NCI-H2029 treated with DMSO at 0.1 percent for 48 hours (cell line): ENCODE measurements at places on chromosomes 11 and 22.

GRCh38 chr11:3893311-3893710 lies 37.8 kb downstream of the STIM1 start:
- no peak for DNase-seq

GRCh38 chr11:67315325-67315909 lies 12.1 kb downstream of the SSH3 start:
- DNase-seq = peak; percentile 24

DNA sequence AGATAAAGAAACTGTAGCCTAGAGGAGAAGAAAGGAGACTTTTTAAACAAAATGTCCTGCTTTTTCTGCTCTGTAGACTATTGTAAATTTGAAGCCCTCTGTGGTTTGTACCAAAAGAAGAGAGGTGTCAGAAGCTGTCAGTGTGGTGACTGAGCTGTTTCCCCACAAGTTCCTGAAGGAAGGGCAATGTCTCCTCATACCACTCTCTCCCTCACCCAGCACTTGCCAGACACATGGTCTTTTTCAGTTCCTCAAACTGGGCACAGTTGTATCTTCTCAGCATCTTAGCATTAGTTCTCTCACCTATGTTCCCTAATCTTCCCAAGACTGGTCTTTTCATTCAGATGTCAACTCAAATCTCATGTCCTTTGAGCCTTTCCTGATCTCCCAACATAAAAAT lies 4.3 kb downstream of the BCO2 start:
- no peak for DNase-seq

GRCh38 chr22:37804352-37804880 lies 3.3 kb upstream of the GCAT start:
- no peak for DNase-seq

DNA sequence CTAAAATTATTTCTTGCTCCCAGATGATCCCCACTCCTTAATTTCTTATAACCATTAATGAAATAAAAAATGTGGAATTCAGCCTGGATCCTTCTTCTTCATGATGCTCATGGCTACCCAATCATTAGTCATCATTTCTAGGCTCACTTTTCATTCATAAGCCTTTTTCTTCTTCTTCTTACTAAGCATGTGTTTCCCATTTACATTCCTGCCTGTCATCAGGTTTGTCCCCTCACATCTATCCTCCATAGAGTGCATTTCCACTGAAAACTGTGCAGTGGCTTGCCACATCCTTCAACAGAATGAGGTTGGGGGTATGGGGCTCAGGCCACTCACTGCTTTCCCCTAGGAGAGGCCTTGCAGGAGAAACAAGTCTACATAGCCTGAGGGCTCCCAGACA lies 35.8 kb upstream of the NTM start:
- DNase-seq = no peak

- no peak for DNase-seq
These were observed at the start of gene RTN4R for GRCh38 chr22:20268279-20269012. Gene RTN4R, minus strand, starts transcription at chr22:20268318. Its CDS starts 226 bp downstream, at chr22:20268092.

GRCh38 chr11:64306876-64307622 lies 1.7 kb downstream of the ESRRA start:
- no peak for DNase-seq

DNA sequence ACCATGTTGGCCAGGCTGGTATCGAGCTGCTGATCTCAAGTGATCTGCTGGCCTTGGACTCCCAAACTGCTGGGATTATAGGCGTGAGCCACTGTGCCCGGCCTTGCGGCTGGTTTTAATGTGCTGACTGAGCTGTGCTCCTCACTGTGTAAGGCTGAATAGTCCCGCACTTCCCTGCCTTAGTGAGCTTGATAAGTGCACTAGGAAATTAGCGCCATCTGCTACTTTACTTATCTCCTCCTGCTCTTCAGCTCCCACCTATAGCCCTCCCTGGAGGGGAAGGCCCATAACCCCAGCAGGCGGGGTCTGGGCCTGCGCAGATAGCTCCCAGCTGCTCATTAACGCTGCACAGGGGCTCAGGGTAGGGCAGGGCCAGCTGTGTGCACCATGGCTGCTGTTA lies 49.4 kb downstream of the CLMP start:
- DNase-seq = no peak

DNA sequence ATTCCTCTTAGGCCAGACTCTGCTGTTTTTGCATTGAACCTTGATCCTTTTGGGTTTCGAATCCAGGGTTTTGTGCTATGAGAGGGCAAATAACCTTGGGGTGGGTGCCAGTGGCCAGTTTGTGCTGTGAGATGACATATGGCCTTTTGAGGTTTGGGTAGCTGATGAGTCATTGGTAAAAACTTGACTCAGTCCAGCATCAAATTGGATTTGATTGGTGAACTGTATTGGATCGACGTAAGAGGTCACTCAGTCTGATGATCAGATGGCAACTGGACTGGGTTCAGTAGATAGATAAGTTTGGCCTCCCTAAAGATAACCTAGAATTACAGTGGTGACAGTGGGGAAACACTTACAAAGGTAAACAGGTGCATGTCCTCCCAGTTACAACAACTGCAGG lies 41.0 kb upstream of the XKR3 start:
- DNase-seq = no peak

DNA sequence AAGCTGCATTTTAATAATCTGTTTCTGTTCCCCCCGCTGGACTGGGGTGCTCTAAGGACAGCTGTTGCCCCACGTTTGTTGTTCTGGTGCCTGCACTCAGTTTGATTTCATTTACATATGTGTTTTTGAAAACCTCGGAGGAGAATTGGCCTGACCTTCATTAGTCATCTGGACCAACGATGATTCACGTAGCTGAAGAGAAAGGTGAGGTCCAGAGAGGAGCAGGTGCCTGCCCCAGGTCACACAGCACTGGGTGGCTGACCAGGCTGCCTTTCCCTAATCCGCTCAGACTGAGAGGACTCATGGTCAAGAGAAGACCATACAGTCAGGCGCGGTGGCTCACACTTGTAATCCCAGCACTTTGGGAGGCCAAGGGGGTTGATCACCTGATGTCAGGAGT lies 3.8 kb downstream of the CSDC2 start:
- DNase-seq = no peak

- DNase-seq = no peak
These were observed 12.7 kb downstream of the RPL3 start for GRCh38 chr22:39306456-39307361.

DNA sequence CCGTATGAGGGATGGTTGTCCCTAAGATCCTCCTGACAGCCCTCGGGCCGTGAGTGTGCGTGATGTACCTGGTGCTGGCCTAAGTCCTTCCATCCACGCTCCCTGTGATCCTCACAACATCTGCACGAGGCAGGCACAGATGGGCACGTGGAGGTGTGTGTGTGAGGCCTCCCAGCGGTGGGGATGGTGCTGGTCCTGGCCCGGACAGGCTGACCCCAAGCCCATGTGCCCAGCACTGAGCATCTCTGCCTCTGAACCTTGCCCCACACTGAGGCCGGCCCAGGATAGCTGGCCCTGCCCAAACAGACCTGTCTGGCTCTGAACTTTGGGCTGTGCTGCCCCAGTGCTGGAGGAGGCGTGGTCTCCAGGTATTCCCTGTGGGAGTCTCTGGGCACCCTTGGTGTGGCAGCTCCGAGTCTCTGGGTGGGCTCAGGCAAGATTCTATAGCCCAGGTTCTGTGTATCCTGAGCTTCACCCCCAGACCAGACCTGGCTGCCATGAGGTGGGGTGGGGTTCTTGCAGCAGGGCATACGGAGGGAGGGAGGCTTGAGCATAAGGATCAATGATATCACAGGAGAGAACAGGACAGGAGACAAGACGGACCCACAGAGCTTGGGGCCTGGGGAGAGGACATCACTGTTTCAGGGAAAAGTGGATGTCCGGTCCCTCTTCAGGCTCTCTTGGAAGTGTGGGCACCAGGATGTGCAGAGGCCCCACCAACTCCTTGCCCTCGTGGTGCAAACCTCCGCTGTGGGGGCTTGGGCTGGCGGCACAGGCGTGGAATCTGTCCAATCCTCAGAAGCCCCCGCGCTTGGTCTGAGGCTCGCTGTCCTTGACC lies 881.8 kb downstream of the BRD1 start:
- DNase-seq = no peak

GRCh38 chr11:111388842-111389241 lies 9.8 kb upstream of the POU2AF1 start:
- no peak for DNase-seq

DNA sequence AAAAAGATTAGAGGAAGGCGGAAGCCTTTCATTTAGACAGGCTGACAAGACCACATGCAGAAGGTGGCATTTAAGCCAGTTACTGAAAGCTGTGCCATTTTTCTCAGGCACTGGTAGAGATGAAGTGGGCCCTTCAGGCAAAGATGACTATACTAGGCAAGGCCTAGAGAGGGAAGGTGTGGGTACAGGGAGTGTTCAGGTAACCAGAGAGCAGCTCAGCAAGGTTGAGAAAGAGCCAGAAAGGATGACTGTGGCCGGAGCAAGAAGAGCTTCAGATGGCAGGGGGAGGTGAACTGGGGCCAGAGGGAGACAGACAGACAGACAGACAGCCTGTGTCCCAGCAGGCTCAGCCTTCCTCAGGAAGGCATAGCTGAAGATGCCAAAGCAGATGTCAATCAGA lies 88.1 kb upstream of the NARS2 start:
- DNase-seq = no peak

DNA sequence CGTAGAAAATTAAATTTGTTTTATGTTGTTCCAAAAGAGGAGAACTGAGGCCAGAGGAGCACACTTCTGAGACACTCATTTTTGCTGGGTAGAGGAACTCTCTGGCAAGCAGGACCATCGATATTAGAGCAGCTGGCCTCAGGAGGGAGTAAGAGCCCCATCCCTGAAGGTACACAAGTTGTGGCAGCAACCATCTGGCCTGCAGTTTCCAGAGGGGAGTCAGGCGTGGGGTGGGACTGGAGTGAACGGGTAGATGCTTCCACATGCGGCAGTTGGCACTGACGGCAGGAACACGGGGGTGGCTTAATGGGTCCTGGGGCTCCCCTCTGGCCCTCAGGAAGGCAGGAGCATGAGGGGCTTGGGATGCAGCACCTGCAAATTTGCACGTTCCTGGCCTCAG lies 13.2 kb upstream of the SSTR3 start:
- no peak for DNase-seq

DNA sequence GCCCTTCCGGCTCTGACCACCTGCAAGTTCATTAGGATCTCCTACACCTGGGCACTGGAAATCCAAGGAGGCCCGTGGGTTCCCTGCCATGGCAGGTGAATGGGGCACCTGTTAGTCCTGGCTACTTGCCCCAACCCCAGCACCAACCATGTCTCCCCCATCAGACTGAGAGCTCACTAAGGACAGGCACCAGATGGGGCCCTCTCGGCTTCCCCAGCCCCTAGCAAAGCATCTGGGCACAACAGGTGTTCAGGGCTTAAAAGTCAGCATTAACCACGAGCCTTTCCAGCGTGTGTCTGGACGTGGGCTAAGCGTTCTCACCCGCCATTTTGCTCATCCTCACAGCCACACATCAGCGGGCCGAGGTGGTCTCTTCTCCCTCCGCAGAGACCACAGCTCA lies 2.2 kb downstream of the SULT4A1 start:
- DNase-seq = no peak

DNA sequence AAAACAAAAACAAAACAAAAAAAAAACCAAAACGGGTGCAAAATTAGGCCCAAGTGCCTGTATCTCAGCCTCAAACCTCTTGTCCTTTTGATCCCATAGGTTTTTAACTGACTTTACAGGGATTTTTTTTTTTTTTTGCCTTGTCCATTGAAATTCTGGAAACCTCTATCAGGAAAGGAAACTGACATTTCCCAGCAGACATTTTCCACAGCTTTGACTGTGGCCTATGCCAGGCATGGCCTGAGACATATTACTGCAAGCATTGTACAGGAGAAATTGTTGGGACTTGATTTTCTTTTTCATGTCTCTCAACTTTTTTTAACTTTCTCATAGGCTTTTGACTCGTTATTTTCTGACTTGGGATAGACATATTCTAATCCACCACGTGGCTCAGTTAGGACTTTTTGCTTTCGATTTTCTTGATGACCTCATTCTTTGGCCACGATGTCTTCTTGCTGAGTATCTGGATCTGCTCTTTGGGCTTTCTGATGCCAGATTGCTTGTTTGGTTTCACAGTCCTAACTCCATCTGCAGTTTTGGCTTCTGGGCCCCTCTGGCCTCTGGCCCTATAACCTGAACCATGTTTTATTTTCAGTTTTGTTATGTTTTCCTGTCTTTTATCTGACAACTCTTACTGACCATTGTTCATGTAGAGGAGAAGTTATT lies 336.1 kb upstream of the C11orf87 start:
- no peak for DNase-seq

DNA sequence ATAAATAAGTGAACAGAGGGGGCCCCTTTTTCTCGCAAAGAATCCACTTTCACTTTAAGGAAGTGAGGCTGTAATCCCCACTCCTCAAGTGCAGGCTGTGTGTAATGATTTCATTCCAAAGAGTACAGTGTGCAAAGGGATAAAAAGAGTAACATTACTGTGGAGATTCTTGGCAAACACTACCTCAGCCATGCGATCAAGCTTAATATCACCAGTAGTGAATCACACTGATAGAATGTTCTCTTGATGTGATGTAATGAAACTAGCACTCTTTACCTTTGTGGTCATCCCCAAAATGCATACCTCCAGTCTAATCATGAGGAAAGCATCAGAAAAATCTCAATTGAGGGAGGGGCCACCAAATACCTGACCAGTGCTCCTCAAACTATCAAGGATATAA lies 246.1 kb upstream of the CHORDC1 start:
- no peak for DNase-seq

GRCh38 chr11:22340701-22341587 lies 2.8 kb downstream of the SLC17A6 start:
- no peak for DNase-seq

GRCh38 chr11:61567286-61568061 lies 13.4 kb downstream of the SYT7 start:
- DNase-seq = peak; percentile 38

GRCh38 chr11:63999349-64000025 lies 13.2 kb downstream of the OTUB1 start:
- DNase-seq = peak; percentile 78

DNA sequence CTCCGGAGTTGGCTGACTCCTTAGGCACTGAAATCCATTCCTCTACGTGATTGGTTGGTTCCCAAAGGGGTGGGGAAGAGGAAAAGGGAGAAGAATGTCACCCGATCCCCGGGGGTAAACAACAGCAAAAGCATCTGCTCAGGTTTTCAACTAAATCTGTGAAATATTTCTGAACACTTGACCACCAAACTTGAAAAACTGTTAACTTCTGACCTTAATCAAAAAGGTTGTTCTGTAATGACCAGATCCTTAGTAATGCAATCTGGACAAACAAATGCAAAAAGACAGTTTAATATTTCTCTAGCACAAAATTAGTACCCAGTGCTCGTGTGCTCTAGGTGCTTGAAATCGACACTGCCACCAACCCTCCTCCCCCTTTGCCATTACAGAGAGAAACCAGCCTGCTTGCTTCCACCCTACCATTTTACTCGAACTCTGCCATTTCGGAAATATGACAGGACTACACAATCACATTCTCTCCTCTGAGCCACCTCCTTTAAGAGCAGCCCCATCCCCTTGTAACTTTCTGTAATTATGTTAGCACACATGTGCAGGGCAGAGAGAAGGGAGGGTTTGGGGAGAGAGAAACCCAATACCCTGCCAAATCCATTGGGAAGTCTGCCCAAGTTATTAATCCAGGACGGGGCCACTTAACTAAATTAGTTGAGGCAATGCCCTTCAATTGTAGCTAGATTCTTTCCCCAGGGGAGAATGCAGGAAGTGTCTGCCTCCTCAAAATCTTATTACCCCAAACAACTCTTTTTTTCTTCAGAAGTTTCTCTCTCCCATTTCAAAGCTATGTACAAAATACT lies 113.8 kb downstream of the RBFOX2 start:
- DNase-seq = peak; percentile 93
